Stimulated activated CD8-positive, alpha-beta memory T cell treated with anti-CD3 and anti-CD28 coated beads, Interleukin-15, amount 100 ng/mL, for 24 hours (primary cell): ENCODE measurements at places on chromosomes 6 and 20.
A peak's percentile ranks its signal among the peaks of the same experiment; 100 is the strongest.

DNA sequence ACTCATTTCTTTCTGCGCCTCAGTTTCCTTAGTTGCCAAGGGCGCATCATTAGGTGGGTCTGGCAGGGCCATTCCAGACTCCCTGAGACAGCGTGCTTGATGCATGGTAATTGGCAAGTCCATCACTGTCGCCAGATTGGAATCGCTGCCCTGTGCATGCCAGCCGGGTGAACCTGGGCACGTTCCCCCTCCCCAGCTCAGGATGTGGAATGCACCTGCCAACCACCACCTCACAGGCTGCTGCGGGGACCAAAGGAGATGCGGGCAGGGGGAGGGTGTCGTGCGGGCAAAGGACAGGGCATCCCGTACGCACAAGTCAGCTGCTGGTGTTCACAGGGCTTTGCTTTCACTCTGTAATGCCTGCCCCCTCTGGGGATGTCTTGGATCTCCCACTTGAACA, 36.4 kb upstream of the PMEPA1 start:
- no peak for DNase-seq

DNA sequence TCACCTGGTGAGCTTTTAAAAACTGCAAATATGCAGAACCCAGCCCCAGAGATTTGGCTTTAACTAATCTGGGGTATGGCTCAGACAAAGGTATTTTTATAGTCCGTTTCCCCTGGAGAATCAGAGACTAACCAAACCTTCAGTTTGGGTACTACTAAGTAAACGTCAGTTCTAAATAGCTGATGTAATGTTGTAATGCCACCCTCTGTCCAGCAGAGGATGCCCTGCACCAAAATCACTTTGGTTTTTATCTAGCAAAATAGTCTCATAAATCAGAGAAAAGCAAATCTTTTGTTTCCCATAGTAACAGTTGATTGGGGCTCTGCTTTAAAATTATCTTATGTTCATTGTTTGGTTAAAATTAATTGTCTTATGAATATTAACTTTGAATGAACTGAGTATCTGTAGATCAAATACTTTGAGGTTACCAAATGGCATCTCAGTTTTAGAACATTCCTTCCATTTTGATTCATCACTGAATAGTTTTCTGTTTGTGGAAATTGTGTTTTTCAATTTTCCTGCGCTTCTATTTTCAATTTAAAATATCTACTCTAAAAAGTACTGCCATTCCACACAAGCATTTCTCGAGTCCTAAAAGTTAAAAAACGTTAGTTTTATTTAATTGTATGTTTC, 278.3 kb upstream of the PLCB4 start:
- no peak for DNase-seq

- no peak for DNase-seq
Measured at GRCh38 chr20:23286346-23286745, 64.2 kb upstream of the NXT1 start.

GRCh38 chr6:16057446-16057845, 71.4 kb upstream of the MYLIP start:
- no peak for DNase-seq

DNA sequence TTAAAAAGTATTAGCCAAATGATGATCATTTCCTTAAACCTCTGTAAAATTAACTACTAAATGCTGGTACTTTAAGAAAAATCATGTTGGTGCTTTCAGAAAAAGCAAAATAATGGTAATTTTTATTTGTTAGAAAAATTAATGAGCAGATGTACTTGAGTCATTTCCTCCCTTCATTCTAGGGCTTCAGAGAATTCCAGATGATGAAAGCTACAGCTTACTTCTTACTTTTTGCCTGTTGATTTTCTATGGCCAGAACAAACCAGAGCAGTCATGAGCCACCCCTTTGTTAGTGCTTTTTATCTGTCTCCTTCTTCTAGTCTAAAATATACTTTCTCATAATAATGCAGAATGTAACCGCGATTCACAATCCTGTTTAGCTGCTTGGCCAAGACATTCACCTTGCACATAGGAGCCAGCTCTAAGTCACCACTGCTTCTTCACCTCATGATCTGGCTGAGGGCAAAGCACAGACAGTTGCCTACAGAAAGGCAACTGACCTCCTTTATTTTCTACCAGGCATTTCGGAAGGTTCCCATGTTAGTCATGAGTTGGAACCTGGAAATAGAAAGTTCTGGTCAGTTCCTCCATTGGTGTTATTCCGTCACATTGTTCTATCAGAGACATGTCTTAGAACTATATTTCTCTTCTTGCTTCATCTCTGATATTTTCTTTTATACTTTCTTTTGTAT, 43.5 kb upstream of the TINAG start:
- no peak for DNase-seq

- DNase-seq = no peak
Measured at GRCh38 chr20:32163951-32164350, 43.6 kb downstream of the PLAGL2 start.

DNA sequence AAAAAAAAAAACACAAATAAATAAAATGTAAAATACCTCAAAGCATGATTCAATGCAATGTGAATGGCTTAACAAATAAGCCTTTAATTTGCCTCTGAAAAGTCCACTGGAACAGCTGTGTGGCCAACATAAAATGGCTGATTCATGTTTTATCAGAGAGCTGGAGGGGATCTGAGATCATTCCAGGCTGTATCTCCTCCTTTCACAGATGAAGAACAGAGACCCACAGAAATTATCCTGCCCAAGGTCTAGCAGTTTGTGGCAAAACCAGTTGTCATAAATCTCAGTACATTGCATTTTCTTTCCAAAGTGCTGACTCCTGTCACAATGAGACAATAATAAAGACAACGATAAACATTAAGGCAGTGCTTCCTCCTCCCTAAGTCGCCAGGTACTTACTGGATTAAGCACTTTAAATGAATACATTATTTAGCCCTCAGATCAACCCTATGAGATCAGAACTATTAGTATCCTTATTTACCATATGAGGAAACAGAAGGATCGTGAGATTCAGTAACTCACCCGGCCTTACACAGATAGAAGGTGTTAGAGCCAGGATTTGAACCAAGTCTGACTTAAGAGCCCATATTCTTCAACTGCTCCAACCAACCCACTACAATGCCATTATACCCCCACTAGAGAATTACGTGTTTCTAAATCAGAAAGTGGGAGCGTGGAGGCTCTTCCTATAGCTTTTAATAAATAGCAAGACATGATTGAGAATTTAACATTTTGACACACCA, 118.3 kb downstream of the KIF13A start:
- DNase-seq = no peak

DNA sequence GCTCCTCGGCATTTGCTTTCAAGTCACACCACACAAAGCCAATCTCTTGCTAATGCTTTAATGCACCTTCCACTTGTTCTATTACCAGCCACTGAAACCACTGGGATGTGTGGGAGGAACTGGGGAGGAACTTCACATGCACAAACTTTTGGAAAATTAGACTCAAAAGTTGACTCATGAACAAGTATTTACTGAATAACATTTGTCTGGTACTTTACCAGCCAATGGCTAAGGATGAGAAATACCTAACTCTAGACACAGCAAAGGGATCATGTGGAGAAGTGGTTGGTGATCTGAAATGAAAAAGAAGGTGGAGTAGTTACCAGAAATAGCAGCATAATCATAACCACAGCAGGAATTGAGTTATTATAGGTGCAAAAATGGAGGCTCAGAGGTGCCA, 554.0 kb upstream of the NOX3 start:
- DNase-seq = no peak

DNA sequence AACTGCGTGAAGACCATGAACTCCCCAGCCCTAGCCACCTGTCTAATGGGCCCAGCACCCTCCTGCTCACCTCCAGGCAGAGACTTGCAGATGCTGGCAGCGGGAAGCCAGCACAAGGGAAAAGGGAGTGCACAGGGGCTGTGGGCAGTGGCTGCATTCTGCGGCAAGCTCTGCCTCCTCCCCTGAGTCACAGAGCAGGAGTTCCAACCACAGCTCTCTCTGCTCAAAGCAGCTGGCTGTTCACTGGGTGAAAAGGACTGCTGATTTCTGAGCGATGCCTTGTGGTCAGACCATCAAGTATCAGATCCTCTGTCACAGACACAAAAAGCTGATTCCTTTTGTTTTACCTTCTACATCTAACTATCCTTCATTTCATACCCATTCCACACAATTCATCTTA, 10.5 kb downstream of the NKX2-2 start:
- no peak for DNase-seq

- no peak for DNase-seq
Measured at GRCh38 chr6:32240686-32241085, 16.8 kb upstream of the NOTCH4 start.

DNA sequence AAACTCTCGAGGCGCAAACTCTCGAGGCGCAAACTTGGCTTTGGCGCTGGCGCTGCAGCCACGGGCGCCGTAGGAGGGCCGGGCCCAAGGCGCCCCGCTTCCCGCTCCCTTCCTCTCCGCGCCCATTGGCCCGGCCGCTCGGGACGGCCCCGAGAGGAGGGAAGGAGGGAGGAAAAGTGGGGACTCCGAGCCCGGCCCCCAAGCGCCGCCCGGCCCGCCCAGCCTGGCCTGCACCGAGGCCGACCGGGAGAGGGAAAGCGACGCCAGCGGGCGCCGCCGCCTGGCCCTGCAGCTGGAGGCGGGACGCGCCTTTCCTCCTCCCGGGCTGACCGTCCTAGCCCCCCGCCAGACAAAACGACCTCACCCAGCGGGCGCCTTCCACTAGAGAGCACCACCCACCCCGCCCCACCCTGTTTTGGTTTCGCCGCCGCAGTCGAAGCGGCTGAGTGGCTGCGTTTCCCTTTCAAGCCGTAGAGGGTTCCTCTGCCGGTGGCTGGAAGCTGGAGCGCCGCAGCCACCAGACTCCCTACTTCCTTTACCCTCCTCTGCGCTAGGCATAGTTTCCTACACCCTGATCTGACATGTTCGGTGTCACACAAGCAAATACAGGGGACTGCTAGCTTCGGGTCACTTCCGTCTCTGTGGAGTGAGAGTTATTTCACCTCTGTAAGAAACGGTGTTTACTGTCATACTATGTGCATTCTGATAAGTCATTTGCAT, at the start of gene MBOAT1:
MBOAT1 (minus strand) TSS at position 78 of the 720 bp plus-strand sequence. CDS start 235 bp downstream, outside the sequence.
- DNase-seq = peak; percentile 28
